ENCODE measurements at places on chromosomes 7 and 10.

GRCh38 chr10:122021379-122021778 lies 32.4 kb downstream of the TACC2 start:
- no peak for DNase-seq

DNA sequence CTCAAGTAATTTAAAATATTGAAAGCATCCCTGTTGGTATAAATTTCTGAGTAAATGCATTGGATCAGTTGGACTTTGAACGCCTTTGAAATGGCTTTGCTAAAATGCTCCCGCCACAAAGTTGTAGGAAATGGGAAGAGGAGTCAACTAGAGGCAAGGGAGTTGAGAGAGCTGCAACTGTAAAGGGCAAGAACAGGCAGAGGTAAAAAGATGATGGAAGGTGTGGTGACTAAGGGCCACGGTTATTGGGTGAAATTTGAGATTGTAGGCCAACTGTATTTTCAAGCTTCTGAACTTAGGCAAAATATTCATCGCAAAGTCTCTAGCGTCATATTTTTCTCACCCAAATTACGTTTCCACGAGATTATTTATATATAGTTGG lies 595 bp upstream of the SUMF2 start:
- DNase-seq, result no peak

DNA sequence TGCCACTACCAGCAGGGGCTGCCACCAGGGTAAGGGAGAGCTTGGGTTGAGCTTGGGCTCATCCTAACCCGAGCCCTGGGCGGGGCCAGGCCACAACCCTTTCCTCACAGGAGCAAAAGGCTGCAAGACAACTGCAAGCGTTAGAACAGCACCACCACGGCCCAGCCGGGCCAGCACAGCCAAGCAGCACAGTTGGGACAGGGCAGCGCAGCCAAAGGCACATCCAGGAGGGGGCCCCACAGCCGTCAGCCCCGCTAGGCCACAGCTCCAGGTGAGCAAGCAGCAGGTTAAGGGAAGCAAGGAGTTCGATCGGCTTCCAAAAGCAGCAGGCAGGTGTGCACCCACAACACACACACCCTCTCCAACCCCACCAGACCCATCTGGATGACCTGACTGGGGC lies 7.0 kb upstream of the NDST2 start:
- DNase-seq, result no peak

GRCh38 chr7:98423043-98423442 lies 22.2 kb upstream of the BAIAP2L1 start:
- DNase-seq, result no peak

- no peak for DNase-seq
Measured at GRCh38 chr7:4800487-4800886, 25.1 kb downstream of the AP5Z1 start.

GRCh38 chr7:46652317-46652716 lies 731.2 kb upstream of the IGFBP3 start:
- DNase-seq, result no peak

GRCh38 chr10:3065622-3066021 lies 1.7 kb upstream of the PFKP start:
- DNase-seq, result no peak

- no peak for DNase-seq
Measured at GRCh38 chr10:89798092-89798491, 96.7 kb downstream of the KIF20B start.

DNA sequence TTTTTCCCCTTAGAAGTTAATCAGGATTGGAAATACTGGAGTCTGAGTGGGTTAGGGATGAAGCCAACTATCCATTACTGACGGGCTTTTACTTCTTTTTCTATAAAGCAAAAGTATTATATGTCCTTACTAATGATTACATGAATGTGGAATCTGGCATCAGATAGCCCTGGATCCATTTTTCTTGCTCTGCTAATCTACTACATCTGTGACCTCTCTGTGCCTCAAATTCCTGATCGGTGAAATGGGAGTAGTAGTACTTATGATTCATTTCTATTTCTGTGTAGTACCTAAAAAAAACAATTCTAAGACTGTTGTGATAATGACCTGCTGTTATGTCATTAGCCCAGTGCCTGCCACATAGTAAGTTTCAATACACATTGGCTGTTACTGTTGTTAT lies 621.6 kb downstream of the SORCS3 start:
- DNase-seq, result no peak

DNA sequence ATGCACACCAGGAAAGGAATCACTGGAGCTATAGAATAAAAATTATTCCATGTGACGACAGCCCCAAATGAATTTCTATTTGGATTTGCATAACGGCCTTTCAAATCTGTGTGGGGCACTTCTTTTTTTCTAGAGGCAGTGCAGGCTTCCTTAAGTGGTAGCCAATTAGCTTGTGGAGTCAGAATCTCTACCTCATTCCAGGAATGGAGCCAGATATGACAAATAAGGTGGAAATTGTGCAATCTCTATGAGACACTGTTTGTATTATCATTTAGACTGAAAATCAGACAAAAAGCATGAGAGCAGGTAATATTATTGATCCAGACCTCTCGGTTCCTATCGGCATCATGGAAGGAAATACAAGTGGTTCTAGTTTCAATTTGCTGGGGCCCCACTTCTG lies 78.7 kb downstream of the BEND7 start:
- no peak for DNase-seq

- DNase-seq, result no peak
Measured at GRCh38 chr7:216360-217300, 24.3 kb downstream of the FAM20C start.

DNA sequence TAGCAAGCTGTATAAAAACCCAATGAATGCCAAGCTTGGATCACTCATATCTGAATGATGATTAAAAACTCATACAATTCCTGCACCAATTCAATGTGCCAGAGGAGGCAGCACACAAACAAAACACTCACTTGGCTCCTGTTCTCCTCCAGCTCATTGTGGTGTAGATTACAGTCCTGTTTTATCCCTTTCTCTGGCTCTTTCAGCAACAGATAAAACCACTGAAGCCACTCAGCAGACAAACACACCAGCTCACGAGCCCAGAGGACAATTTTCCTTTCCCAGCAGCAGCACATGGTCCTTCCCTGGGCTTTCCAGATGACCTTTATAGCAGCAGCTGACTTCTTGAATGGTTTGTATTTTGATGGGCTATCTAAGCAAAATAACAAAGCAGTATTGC lies 107.3 kb upstream of the STARD3NL start:
- DNase-seq, result no peak

Measured in CD8-positive, alpha-beta memory T cell (primary cell).